ENCODE measurements at places on chromosomes 3 and 15.

GRCh38 chr3:197501879-197502620, 53.7 kb downstream of the BDH1 start:
- peak; percentile 38 for DNase-seq

DNA sequence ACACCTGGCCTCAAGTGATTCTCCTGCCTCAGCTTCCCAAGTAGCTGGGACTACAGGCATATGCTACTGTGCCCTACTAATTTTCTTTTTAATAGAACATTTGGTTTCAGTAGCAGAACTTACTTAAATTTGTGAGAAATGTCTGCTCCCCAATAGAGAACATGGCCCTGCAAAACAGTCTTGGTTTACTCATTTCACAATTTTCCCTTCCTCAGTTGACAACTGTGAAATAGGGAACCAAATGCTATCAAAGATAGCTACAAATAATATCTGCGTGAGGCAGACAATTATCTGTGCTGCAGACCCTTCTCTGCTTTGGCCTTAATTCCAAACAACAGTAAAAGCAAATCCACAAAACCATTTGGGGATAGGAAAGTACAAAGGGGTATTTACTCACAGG, 22.6 kb downstream of the METTL6 start:
- DNase-seq: no peak

GRCh38 chr3:123300056-123300455, 98.3 kb downstream of the SEC22A start:
- DNase-seq: no peak

- no peak for DNase-seq
These were observed 5.0 kb downstream of the LMCD1 start for GRCh38 chr3:8506571-8507061.

GRCh38 chr3:58025837-58026569, 17.8 kb downstream of the FLNB start:
- DNase-seq: no peak

DNA sequence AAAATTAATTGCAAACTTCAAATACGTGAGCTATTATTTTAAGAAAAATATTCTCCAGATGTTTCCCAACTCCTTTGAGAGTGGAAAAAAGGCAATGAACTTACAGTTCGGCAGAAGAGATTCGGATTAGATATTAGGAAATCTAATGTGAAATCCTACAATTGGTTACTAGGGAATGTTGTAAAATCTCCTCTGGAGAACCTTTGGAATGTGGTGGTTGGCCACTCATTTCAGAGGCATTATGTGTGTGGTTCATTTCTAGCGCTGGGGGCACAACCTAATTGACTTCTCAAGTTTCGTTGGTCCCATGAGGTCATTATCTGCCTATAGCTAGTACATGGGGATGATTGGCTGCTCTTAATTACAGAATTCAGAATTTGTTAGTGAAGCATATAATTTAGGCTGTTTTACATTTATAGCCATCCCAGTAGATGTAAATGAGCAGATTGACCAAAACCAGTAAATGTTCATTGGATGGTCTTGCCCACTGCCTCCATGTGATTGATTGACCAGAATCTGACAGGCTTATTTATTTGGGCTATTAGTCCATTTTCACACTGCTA, 34.6 kb upstream of the CMSS1 start:
- DNase-seq: no peak
